Upper lobe of left lung (tissue), 6 donors: ENCODE measurements at places on chromosomes 1 and 21. TPM values are rescaled to one million over a fixed set of nuclear protein-coding genes. Genes with fewer than 3 reads are reported as not detected.

The S100B gene
- total RNA-seq: 4.5 TPM

The AJAP1 gene
- total RNA-seq: 0.91 TPM

The LEFTY1 gene
- 0.47 TPM for total RNA-seq

The LYPD8 gene
- total RNA-seq: not detected

The LORICRIN gene
- not detected for total RNA-seq

The BMP8A gene
- 1.4 TPM for total RNA-seq

The TMEM234 gene
- total RNA-seq: 17.2 TPM

The CASQ1 gene
- not detected for total RNA-seq

The RSBN1 gene
- total RNA-seq: 20.2 TPM

- peaks cover 52% of the 10 kb centered on the region for H3K4me1 ChIP-seq
- no peak overlapping the region for H3K4me3 ChIP-seq
- DNase-seq: no peak
- H3K36me3 ChIP-seq: no peaks in the 10 kb centered on the region
These were observed 96.7 kb downstream of the DYRK1A start for GRCh38 chr21:37463083-37463801.

DNA sequence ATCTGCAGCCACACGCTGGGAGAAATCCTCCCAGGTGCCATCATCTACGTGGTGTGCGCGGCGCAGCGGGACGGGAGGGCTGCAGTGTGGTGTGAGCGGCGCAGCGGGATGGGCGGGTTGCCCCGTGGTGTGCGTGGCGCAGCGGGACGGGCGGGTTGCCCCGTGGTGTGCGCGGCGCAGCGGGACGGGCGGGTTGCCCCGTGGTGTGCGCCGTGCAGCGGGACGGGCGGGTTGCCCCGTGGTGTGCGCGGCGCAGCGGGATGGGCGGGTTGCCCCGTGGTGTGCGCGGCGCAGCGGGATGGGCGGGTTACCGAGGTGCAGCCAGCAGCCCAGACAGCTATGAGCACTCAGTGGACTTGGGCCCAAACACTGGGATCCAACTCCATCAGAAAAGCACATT, 4.7 kb downstream of the WRAP73 start:
- H3K4me3 ChIP-seq: no peak overlapping the region
- no peaks in the 10 kb centered on the region for H3K27me3 ChIP-seq
- peaks cover 18% of the 10 kb centered on the region for H3K36me3 ChIP-seq
- no peak overlapping the region for H3K27ac ChIP-seq

GRCh38 chr1:228471762-228472398, 15.3 kb upstream of the RNF187 start:
- no peak overlapping the region for H3K27ac ChIP-seq
- H3K27me3 ChIP-seq: peaks cover 18% of the 10 kb centered on the region
- H3K4me1 ChIP-seq: peaks cover 7% of the 10 kb centered on the region
- H3K4me3 ChIP-seq: no peak overlapping the region

GRCh38 chr1:57843760-57844159, 419.9 kb upstream of the DAB1 start:
- no peaks in the 10 kb centered on the region for H3K36me3 ChIP-seq
- no peaks in the 10 kb centered on the region for H3K27me3 ChIP-seq
- H3K4me1 ChIP-seq: no peaks in the 10 kb centered on the region
- H3K27ac ChIP-seq: no peak overlapping the region
- H3K4me3 ChIP-seq: no peak overlapping the region

DNA sequence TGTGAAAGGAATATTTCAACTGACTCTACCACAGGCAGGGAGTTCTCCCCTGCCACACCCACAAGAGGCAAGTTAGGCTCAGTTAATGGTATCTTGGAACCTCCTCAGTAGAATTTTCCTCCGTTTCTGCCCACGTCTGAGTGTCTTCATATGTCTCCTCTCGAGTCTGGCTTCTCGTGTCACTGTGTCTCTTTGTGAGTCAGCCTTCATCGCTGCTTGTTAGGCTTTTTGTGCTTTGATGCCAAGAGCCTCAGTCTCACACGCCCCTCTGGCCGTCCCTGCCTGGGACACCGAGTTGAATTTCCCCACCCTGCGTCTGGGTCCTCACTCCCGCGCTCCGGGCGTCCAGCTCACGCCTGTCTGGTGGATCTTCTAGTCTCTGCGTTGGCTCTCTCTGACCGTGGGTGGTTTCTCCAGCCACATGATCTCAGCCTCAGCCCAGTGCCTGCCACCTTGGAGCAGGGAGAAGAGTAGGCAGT, 125.7 kb upstream of the GADD45A start:
- H3K4me3 ChIP-seq: no peak overlapping the region
- no peak overlapping the region for H3K27ac ChIP-seq
- no peak for DNase-seq
- H3K4me1 ChIP-seq: peaks cover 21% of the 10 kb centered on the region
- H3K36me3 ChIP-seq: no peaks in the 10 kb centered on the region

GRCh38 chr1:230827081-230827681, 41.1 kb downstream of the C1orf198 start:
- H3K27ac ChIP-seq: no peak overlapping the region
- peaks cover 19% of the 10 kb centered on the region for H3K4me1 ChIP-seq
- no peak for DNase-seq
- no peak overlapping the region for H3K4me3 ChIP-seq
- H3K27me3 ChIP-seq: no peaks in the 10 kb centered on the region

- DNase-seq: no peak
- H3K4me1 ChIP-seq: no peaks in the 10 kb centered on the region
- H3K27me3 ChIP-seq: no peaks in the 10 kb centered on the region
- no peak overlapping the region for H3K27ac ChIP-seq
- no peak overlapping the region for H3K4me3 ChIP-seq
These were observed 223.4 kb downstream of the DSCAM start for GRCh38 chr21:40623528-40623927.

GRCh38 chr1:37947364-37947763, 511 bp upstream of the INPP5B start:
- no peaks in the 10 kb centered on the region for H3K27me3 ChIP-seq
- H3K36me3 ChIP-seq: peaks cover 7% of the 10 kb centered on the region
- peak overlapping the region; percentile 69 for H3K4me3 ChIP-seq
- H3K4me1 ChIP-seq: peaks cover 26% of the 10 kb centered on the region
- DNase-seq: no peak
- peak overlapping the region; percentile 93 for H3K27ac ChIP-seq

GRCh38 chr1:39269791-39270342, 65.4 kb downstream of the MACF1 start:
- peaks cover 58% of the 10 kb centered on the region for H3K4me1 ChIP-seq
- peak overlapping the region; percentile 61 for H3K27ac ChIP-seq
- no peak for DNase-seq
- no peaks in the 10 kb centered on the region for H3K27me3 ChIP-seq
- H3K36me3 ChIP-seq: no peaks in the 10 kb centered on the region

- H3K4me3 ChIP-seq: no peak overlapping the region
- no peaks in the 10 kb centered on the region for H3K36me3 ChIP-seq
- peaks cover 7% of the 10 kb centered on the region for H3K4me1 ChIP-seq
- no peak for DNase-seq
- H3K27me3 ChIP-seq: no peaks in the 10 kb centered on the region
These were observed 16.0 kb upstream of the SCCPDH start for GRCh38 chr1:246708166-246708565.

GRCh38 chr1:2587071-2587859, 688 bp downstream of the PRXL2B start:
- no peak for DNase-seq
- H3K27me3 ChIP-seq: no peaks in the 10 kb centered on the region
- peak overlapping the region; percentile 90 for H3K4me3 ChIP-seq
- peak overlapping the region; percentile 98 for H3K27ac ChIP-seq

- H3K27ac ChIP-seq: no peak overlapping the region
- DNase-seq: no peak
- H3K27me3 ChIP-seq: no peaks in the 10 kb centered on the region
- peaks cover 15% of the 10 kb centered on the region for H3K4me1 ChIP-seq
- H3K36me3 ChIP-seq: no peaks in the 10 kb centered on the region
- no peak overlapping the region for H3K4me3 ChIP-seq
These were observed 46.4 kb upstream of the CSF1 start for GRCh38 chr1:109864047-109864822.

DNA sequence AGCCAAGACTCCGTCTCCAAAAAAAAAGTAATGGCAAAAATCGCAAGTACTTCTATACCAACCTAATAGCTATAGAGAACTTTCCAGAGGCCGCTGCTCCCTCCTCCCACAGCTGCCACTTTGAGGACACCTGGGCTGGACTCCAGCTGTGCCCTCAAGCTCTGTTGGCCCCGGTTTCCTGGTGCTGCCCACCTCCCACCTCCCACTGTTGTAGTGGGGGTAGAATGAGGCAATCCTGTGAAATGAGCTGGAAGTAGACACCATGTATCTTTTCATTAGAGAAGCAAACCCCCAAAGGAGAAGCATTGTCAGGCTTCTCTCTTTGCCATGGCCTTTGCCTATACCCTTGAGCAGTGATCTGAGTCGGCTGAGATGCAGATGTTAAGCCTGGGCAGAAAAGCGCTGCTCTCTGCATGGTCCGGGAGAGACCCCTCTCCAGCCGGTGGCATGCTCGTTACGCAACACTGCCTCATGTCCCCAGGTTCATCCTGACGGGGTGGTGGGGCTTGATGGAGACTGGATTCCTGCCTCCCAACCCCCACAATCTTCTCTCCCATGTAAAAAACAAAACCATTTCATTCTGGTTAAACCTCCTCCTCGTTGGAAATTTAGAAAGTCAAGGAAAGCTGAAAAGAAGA, 39.7 kb downstream of the SIM2 start:
- H3K27me3 ChIP-seq: no peaks in the 10 kb centered on the region
- no peak for DNase-seq
- no peak overlapping the region for H3K27ac ChIP-seq
- no peaks in the 10 kb centered on the region for H3K36me3 ChIP-seq
- H3K4me1 ChIP-seq: no peaks in the 10 kb centered on the region
- no peak overlapping the region for H3K4me3 ChIP-seq

GRCh38 chr1:91555821-91556531, 55.3 kb downstream of the CDC7 start:
- no peak for DNase-seq
- no peak overlapping the region for H3K4me3 ChIP-seq
- no peaks in the 10 kb centered on the region for H3K27me3 ChIP-seq

GRCh38 chr1:169745015-169745861, 11.4 kb upstream of the SELE start:
- H3K4me1 ChIP-seq: no peaks in the 10 kb centered on the region
- H3K27ac ChIP-seq: no peak overlapping the region
- H3K4me3 ChIP-seq: no peak overlapping the region
- H3K27me3 ChIP-seq: no peaks in the 10 kb centered on the region

- DNase-seq: no peak
- no peak overlapping the region for H3K4me3 ChIP-seq
- H3K36me3 ChIP-seq: no peaks in the 10 kb centered on the region
- H3K27ac ChIP-seq: no peak overlapping the region
- peaks cover 26% of the 10 kb centered on the region for H3K4me1 ChIP-seq
These were observed 206.4 kb downstream of the RHOU start for GRCh38 chr1:228941666-228942065.

DNA sequence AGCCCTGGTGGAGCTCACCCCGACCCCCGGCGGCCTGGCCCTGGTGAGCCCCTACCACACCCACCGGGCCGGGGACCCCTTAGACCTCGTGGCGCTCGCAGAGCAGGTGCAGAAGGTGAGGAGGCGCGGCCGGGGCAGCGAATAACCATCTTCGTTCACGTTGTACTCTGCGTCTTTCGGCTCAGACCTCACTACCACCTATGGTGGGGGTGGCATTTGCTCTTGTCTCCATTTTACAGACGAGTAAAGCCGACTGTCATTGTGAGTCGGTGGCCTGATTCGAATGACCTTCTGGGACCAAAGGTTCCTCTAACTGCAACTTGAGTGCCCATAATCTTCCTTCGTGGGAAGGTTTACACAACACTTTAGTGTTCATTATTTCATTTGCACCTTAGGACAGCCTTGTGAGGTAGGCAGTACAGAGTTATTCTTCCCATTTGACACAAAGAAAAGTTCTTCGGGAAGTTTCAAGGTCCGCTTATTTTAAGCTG, 506 bp downstream of the C1orf50 start:
- peaks cover 37% of the 10 kb centered on the region for H3K4me1 ChIP-seq
- H3K36me3 ChIP-seq: no peaks in the 10 kb centered on the region
- H3K4me3 ChIP-seq: peak overlapping the region; percentile 80
- peak overlapping the region; percentile 95 for H3K27ac ChIP-seq
- no peak for DNase-seq

GRCh38 chr1:43048601-43049011, 89.9 kb upstream of the SLC2A1 start:
- H3K27ac ChIP-seq: no peak overlapping the region
- no peaks in the 10 kb centered on the region for H3K4me1 ChIP-seq
- H3K27me3 ChIP-seq: no peaks in the 10 kb centered on the region
- H3K36me3 ChIP-seq: no peaks in the 10 kb centered on the region
- no peak for DNase-seq

DNA sequence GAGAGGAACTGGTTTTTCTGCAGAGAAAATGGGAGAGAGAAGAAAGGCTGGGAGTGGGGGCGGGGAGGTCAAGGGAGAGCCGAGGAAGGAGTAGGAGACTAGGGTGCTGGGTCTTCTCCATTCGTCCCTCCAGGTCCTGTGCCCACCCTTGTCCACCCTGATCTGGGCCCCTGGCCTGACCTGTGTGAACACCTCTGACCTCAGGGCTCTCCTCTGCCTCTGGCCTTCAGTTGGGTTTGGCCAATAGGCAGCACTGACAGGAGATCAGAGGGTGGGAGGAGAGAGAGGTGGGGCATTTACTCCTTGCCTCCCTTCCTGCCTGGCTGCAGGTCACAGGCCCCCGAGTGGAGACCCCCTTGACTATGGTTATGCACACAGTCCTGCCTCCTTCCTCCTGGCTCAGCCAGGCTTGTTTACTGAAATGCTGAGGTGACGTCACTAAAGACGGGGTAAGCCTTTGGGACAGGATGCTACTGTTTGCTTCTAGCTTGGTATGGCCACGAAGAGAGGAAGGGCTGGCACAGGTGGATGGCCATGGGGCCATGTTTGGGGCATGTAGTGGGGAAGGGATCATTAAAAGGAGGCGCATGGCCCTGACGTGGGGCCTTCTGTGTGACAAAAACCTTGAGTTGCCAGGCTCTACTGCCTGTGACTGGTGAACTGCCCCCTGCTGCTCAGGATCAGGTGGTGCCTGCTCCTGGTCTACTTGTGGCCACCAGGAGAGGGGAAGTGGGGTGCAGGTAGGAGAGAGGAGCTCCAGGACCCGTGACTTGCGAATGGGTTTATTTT, 248.7 kb upstream of the CSF3R start:
- H3K27ac ChIP-seq: no peak overlapping the region
- no peaks in the 10 kb centered on the region for H3K36me3 ChIP-seq
- H3K4me1 ChIP-seq: no peaks in the 10 kb centered on the region
- H3K27me3 ChIP-seq: no peaks in the 10 kb centered on the region
- no peak for DNase-seq

DNA sequence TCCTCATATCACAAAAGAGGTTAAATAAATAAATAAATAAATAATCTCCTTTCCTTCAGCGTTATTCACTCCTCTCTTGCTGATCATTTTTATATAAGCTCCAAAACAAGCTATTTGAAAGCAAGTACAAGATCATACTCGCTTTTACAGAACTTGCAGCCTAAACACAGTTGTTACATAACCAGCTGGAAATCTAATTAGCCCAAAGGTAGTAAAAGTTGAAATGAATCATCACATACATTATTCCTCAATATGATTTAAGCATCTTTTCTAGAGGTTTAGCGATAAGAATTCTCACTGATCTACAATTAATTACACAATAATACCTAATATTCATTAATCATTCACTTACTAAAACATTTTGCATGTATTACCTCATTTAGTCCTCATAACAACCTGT, 160.2 kb downstream of the COP1 start:
- no peak for DNase-seq
- no peaks in the 10 kb centered on the region for H3K27me3 ChIP-seq
- no peak overlapping the region for H3K27ac ChIP-seq
- peaks cover 14% of the 10 kb centered on the region for H3K36me3 ChIP-seq
- no peak overlapping the region for H3K4me3 ChIP-seq
